ENCODE measurements at places on chromosomes 4 and X. TPM values are rescaled to one million over a fixed set of nuclear protein-coding genes. Genes with fewer than 3 reads are reported as not detected.

DNA sequence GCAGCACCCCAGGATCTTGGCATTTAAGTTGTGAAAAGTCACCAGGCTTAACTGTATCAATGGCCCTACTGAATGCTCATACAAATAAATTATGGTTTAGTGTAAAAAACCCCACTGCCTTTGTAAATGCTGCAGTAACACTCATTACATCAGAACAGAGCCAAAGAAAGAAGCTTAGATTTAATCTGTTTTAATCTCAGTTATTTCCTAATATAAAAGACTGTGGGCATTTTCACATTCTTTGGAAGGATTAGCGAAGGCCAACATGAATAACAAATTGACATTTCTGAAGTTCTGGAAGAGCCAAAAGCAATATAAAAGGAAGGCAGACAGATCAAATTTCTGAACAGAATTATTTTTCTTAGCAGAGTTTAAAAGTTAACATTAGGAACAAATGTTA lies 140.0 kb upstream of the HCCS start:
- no peak for DNase-seq

GRCh38 chrX:117689956-117690355 lies 426.7 kb downstream of the KLHL13 start:
- no peak for DNase-seq

DNA sequence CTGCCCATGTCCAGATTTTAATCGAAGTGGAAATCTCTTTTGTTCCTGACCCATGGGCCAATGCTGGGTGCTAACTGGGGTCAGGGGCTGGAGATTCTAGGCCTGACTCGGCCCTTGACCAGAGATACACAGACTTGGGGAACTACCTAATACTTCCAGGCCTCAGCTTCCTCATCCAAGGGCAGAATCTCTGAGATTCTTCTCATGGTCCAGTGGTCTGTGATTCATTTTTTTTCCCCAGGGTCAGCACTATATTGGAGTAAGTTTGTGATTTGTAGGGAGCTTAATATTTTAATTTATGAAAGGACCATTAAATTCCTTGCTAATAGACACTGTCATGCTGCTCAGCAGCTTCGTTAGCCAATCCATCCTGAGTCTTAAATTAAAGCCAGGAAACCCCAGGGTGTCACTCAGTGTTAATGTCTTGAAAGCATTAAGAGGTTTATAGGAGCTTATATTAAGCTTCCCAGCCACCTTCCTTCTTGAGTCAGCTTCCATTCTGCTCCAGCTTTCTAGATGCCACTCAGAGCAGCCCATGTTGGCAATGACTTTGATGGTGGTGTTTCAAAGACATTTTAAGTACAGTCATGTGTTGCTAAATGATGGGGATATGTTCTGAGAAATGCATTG lies 27.0 kb upstream of the PROM1 start:
- no peak for DNase-seq

DNA sequence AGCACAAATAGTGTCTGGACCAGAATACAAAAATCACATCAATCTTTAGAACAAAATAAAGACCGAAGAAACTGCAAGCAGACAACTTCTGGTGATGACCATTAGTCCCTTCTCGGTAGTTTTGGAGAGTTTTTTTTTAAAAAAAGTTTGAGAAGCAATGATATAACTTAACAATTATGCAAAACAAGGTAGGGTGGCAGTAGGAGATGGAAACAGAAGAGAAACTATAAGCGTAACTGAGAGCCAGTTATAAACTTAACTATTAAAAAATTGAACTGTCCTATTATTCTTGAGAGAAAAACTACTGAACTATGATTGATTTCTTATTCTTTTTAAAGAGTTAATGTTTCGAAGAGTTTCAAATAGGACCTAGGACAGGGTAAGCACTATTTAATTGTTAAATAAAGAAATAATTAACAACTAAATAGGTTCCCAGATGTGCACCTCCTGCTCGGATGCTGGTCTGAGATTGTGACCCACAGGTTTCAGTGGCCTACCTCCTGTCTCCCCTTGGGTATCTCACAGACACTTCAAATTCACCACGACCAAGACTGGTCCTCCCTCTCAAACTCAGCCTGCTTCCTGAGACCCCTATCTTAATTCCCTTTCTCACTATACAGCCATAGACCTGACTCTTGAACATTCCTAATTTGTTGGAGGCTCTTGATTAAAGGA lies 81.3 kb downstream of the LEF1 start:
- DNase-seq = no peak

DNA sequence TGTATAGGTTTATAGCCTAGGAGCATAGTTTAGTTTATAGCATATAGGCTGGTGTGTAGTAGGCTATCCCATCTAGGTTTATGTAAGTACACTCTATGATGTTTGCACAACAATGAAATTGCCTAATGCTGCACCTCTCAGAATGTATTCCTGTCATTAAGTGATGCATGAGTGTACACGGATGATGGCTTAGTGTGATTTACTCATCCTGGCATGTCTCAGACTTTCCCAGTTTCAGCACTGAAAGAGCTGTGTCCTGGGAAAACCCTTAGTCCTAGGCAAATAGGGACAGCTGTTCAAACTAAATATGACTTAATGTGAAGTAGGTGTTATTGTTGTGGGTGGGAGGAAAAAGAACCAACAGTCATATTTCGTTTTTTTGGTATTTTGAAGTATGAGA lies 264.9 kb upstream of the MAGEB18 start:
- no peak for DNase-seq

DNA sequence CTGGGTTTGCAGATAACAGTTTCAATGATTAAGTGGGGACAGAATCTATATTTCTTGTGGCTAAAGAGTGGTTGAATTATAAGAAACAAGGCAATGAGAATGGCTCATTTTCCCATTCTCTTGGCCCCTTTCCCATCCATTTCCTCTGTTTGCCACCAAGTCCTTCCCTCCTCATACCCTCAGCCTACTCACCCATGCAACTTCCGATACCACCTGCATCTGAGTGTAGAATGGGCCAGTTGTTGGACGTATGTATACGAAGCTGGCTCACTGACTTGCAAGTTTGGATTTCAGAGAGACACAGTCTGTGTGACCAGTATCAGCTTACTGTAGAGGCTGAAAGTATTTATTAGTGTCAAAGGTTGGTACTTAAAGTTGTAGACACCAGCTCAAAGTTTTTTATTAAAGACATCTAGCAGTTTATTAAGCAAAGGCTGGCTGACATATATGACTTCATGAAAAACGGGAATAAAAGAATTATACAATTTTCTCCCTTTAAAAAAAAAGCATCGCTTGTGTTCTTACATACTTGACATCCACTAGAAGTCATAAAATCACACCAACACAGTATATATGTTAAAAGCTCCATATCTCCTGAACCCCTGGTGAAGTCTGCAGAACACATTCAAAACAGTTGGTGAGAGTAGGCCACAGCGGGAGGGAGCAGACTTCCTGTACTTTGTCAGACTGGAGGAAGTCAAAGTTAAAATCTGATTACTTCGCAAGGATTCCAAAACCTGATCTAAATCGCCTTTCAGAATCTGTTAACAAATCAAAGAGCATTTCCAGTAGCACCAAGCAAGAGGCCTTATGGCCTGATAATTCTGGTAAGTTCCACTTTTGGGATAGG lies 22.4 kb upstream of the STIM2 start:
- peak; percentile 7 for DNase-seq

- no peak for DNase-seq
Measured at GRCh38 chr4:717601-718320, 12.1 kb downstream of the PCGF3 start.

DNA sequence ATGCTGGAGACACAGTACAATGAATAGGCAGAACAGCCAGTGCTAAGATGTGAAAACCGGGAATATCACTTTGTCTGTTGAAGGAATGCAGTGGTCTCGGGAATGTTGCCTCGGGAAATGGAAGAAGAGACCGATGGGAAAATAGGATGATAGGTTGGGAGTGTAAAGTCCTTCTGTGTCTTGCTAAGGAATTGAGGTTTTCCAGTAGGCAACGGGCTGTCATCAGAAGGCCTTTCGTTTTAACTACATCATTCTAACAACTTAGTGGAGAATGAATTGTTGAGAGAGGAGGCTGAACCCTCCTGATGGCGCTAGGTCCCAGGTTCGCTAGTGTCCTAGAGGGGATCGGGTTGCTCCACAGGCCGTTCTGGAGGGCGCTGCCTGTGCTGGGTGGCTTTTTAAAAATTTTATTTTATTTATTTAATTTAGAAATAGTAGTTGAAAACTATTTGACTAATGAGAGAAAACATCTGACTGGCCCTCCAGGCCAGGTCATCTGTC lies 730 bp downstream of the VBP1 start:
- DNase-seq = no peak

GRCh38 chr4:57710053-57710452 lies 599.9 kb upstream of the IGFBP7 start:
- no peak for DNase-seq

- no peak for DNase-seq
Measured at GRCh38 chr4:153223427-153223801, 19.2 kb downstream of the TRIM2 start.

GRCh38 chr4:99759988-99760387 lies 56.6 kb upstream of the DAPP1 start:
- DNase-seq = no peak

DNA sequence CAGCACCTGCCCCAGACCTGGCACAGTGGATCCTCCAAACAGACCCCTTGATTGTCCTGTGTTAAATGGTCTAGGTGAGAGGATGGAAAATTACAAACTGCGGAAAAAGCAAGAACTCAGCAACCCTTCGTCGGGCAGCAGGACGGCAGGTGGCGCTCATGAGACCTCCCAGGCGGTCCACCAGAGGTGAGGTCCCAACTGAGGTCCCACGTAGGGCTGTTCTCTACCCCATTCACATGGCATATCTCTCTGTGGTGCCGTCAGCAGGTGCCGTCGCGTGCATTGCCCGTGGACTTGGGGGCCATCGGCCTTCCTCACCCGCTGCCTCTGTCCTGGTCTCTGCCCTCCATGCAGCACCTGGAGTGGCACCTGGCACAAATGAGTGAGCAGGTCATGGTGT lies 88.2 kb downstream of the CRMP1 start:
- no peak for DNase-seq

GRCh38 chrX:45851434-45851991 lies 650.8 kb upstream of the DIPK2B start:
- DNase-seq = peak; percentile 38

GRCh38 chr4:188053302-188053701 lies 56.1 kb downstream of the TRIML2 start:
- no peak for DNase-seq

DNA sequence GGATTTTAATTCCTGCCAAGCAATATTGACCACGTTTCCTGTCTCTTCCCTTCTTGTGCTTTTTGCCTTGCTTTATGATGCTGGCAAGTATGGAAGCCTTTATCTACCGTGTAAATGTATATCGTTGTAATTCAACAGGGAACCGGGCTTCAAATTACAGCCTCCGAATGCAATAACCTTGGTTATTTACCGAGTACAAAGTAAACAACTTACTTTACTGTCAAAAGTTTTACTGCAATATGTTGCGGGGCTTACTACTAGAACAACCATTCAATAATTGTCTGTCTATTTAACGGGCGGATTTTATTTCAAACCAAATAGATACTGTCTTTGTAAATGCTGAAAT lies 73.1 kb downstream of the PALLD start:
- no peak for DNase-seq

GRCh38 chr4:110950731-110951130 lies 327.9 kb upstream of the PITX2 start:
- no peak for DNase-seq

- DNase-seq = no peak
Measured at GRCh38 chrX:4710618-4711433, 997.4 kb upstream of the PRKX start.

Gene TRIM60
- not detected for polyA plus RNA-seq

Gene RTL9
- polyA plus RNA-seq = not detected

Gene WDR44
- polyA plus RNA-seq = 8.5 TPM

Gene CT45A1
- not detected for polyA plus RNA-seq

All from naive thymus-derived CD4-positive, alpha-beta T cell (primary cell).